ENCODE measurements at places on chromosomes 12 and 14.

DNA sequence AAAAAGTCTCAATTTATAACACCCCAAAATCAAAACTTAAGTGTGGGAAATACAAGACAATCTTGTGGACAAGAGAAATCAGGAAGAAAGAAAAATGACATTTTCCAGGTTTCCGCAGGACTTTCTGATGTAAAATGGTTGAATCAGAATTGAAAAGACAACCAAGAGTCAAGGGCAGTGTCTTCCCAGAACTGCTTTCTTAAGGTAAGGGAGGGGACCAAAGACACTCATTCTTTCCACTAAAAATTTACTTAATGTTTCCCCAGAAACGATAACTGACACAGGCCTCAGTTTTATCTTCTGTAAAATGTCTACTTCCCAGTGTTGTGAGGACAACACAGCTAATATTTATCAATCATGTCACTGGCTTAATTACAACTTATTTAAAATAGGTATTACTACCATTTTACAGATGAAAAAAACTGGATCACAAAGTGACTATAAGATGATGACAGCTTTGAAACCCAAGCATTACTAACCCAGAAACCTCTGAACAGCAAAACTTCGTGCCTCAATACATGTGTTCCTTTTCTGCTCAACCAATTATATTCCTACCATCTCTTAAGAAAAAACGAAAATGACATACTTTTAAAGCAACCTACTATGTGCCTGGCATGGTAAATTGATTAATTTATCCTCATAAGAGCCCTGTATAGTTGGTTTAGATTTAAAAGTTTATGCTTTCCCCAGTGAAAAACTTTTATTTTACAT, 4.6 kb downstream of the SINHCAF start:
- no peak for DNase-seq

DNA sequence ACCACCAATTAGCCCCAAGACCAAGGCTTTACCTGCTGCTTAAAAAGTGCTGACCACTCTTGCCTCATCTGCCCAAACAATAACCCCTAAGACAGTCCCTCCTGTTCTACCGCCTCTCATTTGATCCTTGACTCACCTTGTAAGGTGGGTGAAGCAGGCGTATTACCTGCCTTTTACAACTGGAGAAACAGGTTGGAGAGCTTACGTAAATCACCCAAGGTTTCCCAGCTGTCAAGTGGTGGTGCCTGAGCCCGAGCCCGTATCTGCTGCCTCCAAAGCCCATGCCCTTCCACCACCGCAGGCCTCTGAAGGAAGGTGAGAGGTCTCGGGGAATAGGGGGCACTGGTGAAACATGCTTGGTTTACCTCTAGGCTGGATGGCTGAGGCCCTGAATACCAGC, 36.6 kb downstream of the MAX start:
- no peak for DNase-seq

GRCh38 chr12:43308776-43309175, 243.2 kb downstream of the ADAMTS20 start:
- DNase-seq = no peak

DNA sequence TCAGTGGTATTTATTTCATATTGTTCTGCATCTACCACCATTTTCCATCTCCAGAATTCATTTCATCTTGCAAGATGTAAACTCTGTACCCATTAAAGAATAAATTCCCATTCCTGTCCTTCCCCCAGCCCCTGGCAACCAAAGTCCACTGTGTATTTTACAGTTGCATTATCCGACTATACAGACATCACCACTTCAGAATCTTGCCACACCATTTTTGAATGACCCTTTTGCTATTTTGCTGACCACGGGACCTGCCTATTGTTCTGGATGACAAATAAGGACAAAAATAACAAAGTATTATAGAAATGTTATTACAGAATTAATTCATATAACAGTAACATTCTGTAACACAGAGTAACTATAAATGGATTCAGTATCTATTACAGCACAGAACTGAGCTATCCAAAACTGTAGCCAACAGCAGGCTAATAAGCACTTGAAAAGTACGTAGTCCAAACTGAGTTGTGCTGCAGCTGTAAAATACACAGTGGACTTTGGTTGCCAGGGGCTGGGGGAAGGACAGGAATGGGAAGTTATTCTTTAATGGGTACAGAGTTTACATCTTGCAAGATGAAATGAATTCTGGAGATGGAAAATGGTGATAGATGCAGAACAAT, 61.3 kb downstream of the CDK17 start:
- DNase-seq = no peak

GRCh38 chr12:92739113-92739512, 36.3 kb downstream of the PLEKHG7 start:
- no peak for DNase-seq

DNA sequence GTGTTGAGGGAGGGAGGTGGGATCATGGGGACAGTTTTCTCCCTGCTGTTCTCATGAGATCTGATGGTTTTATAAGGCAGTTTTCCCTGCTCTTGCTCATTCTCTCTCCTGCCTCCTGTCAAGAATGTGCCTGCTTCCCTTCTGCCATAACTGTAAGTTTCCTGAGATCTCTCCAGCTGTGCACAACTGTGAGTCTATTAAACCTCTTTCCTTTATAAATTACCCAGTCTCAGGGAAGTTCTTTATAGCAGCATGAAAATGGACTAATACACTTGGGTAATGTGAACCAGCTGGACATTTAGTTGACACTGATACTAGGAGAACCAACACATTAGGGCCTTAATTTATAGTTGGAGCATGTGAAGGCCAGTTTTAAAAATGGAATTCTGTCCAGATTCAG, 12.4 kb upstream of the CCDC91 start:
- DNase-seq = no peak

- no peak for DNase-seq
These were observed 160.6 kb upstream of the SYT1 start for GRCh38 chr12:78703820-78704525.

GRCh38 chr14:20609215-20610001, 18.2 kb upstream of the RNASE12 start:
- peak; percentile 86 for DNase-seq

GRCh38 chr14:87084908-87085307, 908.1 kb downstream of the GALC start:
- DNase-seq = no peak

DNA sequence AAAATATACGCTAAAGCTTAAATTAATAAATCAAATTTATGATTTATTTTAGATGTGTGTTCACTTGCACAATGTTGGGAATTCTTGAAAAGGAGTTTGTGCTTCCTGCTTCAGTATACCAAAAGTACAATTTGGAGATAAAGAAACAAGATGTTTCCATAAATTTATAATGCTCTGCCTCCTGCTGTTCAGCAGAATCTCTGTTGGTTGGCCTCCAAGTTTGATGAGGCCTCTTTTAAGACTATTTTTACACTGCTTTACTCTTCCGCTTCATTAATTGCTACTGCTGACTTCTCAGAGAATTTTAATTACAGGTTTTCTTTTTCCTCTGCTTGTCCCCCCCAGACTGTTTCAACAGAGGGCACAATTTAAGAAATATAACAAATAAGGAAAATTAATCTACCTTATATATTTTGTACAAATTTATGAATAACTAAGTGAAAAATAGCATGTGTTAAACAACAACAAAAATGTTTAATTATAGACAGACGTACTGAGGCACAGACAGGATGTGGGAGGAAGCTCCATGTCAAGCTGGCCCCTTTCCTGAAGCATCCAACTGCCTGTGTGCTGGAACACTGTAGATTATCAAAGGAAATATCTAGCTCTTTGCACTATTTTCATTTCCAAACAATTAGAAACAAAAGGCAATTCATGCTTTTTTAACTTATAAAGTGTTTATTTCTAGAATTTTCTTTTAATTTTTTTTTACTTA, 83.9 kb downstream of the PIK3C2G start:
- no peak for DNase-seq

- no peak for DNase-seq
These were observed 32.7 kb downstream of the ZNF605 start for GRCh38 chr12:132923356-132923909.

DNA sequence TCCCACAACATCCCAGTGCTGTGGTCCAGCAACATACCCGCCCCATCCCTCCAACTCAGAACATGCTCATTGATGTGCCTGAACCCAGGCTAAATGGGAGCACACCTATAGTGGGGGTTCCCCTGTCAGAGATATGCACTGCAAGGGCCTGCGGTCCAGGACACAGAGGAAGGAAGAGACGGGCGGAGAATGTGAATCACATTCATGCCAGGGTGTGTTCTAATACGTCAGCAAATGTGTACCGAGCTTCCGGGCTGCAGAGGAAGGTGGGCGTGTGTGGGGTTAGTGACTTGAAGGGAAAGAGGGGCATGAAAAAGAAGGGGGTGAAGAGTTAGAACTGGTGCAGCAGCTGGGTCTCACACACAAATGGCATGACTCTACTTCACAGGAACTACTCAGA, 83.7 kb downstream of the DPF3 start:
- peak; percentile 56 for DNase-seq

DNA sequence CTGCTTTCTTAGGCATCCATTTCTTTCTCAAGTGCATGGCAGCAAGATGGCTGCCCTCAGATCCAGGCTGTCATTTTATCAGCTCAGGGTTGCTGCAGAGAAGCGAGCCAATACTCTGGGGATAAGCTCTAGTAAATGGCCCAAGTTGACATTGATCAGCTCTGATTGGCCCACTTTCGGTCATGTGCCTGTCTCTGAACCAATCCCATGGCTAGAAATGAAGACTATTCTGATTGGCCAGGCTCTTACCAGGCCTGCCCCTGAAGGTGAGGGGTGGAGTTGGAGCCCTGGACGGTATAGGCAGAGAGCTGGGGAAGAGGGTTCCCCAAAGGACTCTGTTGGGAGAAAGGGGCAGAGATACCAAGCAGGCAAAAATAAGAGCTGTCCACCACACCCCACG, 41.4 kb downstream of the MYO1H start:
- DNase-seq = no peak

GRCh38 chr14:57071639-57072038, 197.1 kb downstream of the EXOC5 start:
- DNase-seq = no peak

Data from CD4-positive, alpha-beta T cell treated with Interleukin-10 for 1 hour (primary cell).